ENCODE measurements at places on chromosomes 13 and 19. TPM values are rescaled to one million over a fixed set of nuclear protein-coding genes. Genes with fewer than 3 reads are reported as not detected.

DNA sequence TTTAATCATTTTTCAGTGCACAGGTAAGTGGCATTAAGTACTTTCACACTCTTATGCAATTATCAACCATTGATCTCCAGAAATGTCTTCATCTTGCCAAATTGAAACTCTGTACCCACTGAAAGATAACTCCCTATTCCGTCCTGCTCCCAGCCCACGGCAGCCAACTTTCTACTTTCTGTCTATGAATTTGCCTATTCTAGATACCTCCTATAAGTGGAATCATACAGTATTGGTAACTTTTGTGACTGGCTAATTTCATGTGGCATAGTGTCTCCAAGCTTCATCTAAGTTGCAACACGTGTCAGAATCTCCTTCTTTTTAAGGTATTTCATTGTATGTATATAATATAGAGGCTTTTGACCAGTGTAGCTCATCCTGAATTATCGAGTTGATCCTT is 5.7 kb upstream of the CEACAM18 start:
- no peak for DNase-seq

DNA sequence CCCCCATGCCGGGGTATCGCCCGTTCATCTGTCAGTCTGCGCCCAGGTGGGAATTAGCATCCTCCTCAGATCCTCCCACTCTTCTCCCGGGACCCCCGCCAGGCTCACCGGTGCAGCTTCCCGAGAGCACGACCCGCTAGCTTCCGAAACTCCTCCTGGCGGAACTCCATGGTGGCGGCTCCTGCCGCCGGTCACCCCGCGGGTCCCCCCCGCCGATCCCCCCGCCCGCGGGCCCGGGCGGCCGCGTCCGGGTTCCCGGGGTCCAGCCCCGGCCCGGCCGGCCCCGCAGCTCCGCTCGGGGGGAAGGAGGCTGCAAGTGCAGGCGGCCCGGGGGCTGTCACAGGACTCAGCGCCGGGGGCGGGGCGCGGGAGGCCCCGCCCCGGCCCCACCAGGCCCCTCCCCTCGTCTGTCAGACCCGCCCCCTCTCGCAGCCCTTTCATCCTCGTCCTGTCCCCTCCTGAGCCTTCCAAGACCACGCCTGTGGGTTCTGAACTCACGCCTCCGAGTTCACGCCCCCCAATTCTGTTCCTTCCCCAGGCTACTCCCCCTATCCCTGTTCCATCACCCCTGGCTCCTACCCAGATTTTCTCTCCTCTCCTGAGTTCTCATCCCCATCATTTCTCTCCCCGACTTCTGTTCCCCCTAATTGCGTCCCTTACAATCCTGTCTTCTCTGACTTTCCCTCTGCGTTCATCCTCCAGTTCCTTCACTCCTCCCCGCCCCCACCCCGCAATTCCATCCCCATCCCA is at the start of gene SLC17A7:
TSS of gene SLC17A7 (minus strand) at position 318 of the 750 bp plus-strand sequence. CDS start at position 170, 148 bp downstream.
- DNase-seq: no peak

DNA sequence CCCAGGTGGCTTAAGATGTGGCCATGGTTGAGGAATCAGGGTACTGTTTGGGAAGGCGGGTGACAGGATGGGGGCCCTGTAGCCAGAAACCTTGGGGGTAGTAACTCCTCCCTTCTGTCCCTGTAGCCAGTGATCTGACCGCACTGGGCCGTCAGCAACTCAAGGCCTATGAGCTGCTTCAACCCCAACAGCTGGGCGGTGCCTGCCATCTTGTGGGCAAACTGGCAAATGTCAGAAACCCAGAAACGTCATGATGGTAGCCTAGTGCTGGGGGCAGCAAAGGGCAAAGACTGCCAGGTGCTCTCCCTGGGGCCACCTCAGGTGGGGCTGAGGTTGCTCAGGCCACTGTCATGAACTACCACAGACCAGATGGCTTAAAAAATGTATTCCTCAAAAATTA is 3.5 kb downstream of the COPE start:
- DNase-seq: peak; percentile 77

DNA sequence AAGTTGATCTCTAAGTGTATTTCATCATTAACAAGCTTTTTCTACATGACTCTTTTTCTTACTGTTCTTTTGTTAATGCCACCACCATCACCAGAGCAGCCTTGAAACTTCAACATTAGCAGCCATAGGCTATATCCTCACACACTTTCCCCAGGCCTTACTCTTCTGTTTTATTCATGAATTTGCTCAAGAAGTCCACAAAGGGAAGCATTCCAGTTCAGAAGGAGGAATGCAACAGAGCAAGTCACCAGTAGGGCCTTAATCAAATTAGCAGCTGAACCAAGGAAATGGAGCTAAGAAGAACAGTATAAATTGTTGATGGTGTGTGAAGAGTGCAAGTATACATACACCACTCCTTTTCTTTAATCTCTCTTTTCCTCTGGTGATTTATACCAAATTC is 223.1 kb downstream of the NBEA start:
- no peak for DNase-seq

DNA sequence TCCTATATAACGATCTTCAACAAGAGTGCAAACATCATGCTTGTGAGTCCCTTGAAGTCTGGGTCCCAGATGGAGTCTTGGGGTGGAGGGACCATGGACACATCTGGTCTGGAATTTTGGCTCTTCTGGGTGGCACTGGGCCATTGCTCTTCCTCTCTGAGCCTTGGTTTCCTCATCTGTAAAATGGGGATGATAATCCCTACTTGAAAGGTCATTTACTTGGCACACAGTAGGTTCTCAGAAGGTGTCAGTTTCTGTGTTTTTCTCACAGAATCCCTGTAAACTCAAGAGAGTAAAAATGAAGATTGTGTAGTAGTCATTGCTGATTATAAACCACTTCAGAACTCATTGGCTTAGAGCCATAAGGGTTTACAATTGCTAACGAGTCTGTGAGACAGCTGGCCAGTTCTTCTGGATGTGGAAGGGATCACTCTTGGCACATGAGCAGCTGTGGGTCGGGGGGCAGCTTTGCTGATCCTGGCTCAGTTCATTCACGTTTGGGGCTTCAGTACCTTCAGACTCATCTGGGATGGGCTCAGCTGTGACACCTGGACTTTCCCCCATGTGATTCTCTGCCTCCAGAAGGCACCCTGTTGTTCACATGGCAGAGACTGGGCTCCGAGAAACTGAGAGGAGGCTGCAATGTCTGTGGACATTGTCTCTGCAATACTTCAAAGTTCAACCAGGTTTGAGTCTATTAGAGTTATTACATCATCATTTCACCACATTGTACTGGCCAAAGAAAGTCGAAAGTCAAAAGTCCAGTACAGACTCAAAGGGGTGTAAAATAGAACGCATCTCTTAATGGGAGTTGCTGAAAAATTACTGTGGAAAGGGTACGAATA is 7.8 kb downstream of the CYP4F12 start:
- no peak for DNase-seq

- no peak for DNase-seq
These were observed 12.5 kb upstream of the MYCBP2 start for GRCh38 chr13:77339408-77339807.

GRCh38 chr13:79724348-79725103 is 243.6 kb downstream of the NDFIP2 start:
- DNase-seq: no peak

SPRY2 gene
- total RNA-seq: 42.8 TPM

FUT2 gene
- total RNA-seq: under 0.01 TPM

All from frontal cortex (tissue), 4 donors.